H4 (cell line): ENCODE measurements at places on chromosomes 5 and 9. TPM values are rescaled to one million over a fixed set of nuclear protein-coding genes. Genes with fewer than 3 reads are reported as not detected.

- DNase-seq = no peak
These were observed 15.1 kb downstream of the PDLIM4 start for GRCh38 chr5:132272311-132273210.

DNA sequence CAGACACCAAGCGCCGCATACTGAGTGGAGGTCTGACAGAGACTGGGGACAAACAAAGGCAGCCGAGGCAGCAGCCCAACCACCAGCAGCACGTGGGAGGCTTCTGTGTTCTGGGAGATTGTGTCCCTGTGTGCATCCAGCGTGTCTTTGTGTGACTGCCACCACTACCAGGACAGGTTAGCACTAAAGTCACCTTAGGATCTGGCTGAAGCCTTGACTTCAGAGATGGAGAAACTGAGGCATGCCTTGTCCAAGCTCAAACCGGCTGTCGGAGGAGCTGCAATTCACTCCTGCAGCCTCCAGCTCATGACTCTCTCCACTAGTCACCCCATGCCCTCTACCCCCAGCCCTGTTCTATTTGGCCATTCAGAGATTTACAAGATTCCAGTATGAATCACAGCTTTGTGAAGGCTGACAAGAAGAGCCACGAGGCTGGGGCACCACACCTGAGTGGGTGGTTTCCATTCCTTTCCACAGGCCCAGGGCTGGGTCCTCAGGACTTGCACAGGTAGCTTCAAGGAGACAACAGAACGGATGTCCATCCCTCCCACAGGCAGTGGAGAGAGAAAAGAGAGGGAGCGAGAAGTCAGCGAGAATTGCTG lies 69.3 kb downstream of the SHB start:
- DNase-seq = no peak

DNA sequence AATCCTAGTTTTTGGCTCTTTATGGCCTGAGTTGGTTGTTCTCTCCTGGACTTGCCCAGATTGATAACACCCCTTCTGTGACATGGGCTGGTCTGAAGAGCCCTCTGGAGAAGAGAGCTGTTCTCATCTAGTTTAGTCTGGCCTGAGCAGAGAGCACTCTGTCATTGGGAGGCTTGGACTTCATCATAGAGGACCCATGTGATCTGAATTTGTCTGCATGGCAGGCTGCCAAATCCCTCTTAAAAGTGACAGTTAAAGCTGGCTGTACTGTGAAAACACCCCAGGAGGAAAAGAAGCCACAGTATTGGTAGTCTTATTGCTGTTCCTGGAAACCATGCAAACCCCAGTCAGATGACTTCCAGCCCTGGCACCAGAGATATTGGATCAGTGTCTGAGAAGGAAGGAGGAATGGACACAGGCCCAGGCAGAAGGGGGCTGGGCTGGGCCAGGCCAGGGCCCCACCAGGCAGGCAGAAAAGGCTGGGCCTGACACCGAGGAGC lies 3.7 kb upstream of the WDR31 start:
- peak; percentile 75 for DNase-seq

GRCh38 chr5:173672891-173673290 lies 56.4 kb upstream of the BOD1 start:
- DNase-seq = no peak

GRCh38 chr5:111997711-111998110 lies 240.7 kb upstream of the NREP start:
- peak; percentile 100 for DNase-seq

GAS1 gene
- 5.7 and 6.6 TPM in 2 replicates for total RNA-seq

DNA sequence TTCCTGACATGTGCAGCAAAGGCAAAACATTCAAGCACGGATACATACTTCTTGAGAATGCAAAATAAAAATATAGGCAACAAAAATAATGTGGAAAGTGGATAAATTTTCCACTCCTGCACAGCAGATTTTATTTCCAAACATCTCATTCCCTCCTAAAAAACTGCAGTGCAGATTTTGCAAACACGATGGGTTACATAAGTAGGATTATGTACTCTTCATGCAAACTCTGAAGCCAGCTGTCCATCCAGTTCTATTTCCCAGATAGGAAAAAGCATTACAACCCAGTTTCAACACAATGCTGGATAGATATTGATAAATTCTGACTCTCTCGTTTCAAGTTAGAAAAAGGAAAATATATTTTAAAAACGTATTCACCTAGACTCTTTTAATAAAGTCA lies 52.7 kb upstream of the CCNG1 start:
- no peak for DNase-seq

DNA sequence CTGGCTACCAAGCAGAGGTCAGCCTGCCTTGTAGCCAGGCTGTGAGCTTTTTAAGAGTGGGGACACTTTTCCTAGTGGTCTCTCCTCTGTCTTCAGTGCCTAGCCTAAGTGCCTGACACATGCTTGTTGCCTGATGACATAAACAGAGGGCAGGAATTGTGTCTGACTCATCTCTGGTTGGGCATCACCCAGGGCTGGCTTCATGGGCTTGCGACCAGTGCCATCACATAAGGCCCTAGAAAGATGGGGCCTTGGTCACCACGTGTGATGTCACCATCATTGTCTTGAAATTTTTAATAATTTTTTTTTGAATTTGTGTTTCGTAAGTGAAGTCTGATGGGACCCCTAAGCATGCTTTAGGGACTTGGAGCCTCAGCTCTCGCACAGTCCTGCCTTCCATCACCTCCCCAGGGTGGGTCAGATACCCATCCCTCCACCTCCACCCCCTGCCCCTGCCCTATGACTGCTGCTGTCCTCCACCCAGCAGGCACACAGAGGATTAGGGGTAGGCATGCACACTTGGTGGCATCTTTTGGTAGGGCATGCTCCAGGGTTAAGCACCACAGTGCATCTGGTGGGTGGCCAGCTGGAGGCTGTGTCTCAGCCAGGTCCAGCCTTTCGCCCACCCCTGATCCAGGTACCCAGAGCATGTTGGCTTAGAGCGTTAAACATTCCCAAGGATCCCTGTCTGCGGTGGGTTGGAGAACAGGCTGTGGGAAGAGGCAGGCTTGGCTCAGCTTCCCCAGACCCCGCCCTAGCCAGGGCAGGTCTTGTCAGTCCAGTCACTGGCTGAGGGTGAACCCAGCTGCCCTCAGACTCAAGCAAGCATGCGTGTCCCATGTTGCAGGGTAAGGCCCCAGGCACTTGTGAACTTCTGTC lies 80.1 kb upstream of the SH3PXD2B start:
- DNase-seq = peak; percentile 37

DNA sequence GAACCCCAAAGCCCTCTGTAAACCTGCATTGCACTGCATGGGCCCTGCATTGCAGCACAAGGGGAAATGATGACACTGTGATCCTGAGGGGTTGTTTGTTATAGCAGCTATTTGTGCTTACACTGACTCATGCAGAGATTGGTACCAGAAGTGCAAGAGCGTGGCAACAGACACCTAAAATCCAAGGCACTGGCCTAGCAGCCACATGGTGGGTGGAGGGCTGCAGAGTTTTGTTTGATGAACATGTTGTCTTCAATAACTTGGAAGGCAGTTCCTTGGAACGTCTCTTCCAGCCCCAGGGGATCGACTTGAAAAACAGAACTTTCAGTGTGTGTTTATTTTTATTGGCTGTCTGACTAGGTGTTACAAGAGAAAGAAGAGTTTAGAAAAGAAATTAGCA lies 14.5 kb downstream of the FCN2 start:
- no peak for DNase-seq

CCDC183 gene
- 0.47 TPM in 1 of 2 replicates, not detected in the other for total RNA-seq

ADGRV1 gene
- 13.0 and 14.2 TPM in 2 replicates for total RNA-seq

DNA sequence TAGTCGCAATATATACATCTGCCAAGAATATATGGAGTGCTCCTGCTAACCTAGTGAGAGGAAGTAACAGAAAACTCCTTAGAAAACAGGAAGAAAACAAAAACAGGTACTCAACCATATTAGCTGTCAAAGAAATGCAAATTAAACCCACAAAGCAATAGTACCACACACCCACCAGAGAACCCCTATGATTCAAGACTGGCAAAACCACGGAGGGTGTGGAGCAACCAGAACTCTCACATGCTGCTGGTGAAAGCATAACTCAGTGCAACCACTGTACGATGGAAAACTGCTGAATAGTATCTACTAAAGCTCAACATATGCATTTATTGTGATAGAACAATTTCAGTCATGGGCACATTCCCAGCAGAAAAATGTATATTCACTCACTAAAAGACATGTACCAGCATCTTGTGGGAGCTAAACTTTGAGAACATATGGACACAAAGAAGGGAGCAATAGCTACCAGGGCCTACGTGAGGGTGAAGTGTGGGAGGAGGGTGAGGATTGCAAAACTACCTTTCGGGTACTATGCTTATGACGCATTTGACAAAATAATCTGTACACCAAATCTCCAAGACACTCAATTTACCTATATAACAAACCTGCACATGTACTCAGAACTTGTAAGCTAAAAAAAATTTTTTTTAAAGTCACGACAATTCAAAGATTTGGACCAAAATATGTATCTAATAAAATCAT lies 34.0 kb downstream of the PTPN3 start:
- no peak for DNase-seq

CDH9 gene
- not detected in 2 replicates for total RNA-seq

DNA sequence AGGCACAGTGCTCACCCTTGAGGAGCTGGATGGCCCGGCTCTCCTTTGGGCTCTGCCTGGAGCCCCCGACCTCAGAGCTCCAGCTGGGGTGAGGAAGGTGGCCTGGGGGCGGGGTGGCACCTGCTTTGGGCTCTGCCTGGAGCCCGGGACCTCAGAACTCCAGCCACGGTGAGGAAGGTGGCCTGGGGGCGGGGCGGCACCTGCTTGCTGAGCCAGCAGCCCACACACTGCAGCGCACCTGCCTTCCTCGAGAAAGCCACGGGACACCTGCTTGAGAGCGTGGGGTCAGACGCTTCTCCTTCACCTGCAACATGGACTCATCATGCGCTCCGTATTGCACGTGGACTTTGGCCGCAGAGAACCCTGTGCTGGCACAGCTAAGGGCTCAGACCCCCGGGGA lies 51.8 kb downstream of the IRX2 start:
- DNase-seq = no peak

- DNase-seq = no peak
These were observed 477.6 kb downstream of the ZSWIM6 start for GRCh38 chr5:61809651-61810050.

DNA sequence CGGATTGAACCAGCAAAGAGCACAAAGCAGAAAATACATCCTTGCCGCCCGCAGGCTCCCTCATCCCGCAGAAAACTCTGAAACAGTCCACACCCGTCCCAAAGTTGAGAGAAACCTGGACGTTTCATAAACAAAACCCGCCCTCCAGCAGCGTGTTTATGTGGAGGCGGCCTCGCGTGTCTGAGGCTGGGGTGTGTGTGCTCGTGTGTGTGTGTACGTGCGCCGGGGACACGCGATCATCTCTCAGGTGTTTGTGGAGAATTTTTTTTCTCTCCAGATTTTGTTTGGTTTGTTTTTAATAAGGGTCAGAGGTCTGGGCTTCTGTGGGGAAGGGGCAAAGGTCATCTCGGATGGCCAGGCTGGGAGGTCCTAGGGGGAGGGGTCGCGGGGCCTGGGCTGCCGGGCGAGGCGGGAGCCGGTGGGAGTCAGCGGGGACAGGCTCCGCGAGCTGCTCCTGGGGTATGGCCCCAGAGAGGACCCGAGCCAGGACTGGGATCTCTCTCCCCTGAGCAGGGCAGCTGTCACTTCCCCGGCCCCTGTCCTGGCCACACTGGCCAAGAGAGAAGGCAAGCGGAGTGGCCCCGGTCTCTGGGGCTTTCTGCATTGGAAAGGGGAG lies 206.4 kb downstream of the C9orf50 start:
- peak; percentile 37 for DNase-seq

ZBED3 gene
- 0.90 and 1.3 TPM in 2 replicates for total RNA-seq

FAT2 gene
- 0.06 and 0.10 TPM in 2 replicates for total RNA-seq

DAPK1 gene
- total RNA-seq = 6.6 and 10.5 TPM in 2 replicates

DNA sequence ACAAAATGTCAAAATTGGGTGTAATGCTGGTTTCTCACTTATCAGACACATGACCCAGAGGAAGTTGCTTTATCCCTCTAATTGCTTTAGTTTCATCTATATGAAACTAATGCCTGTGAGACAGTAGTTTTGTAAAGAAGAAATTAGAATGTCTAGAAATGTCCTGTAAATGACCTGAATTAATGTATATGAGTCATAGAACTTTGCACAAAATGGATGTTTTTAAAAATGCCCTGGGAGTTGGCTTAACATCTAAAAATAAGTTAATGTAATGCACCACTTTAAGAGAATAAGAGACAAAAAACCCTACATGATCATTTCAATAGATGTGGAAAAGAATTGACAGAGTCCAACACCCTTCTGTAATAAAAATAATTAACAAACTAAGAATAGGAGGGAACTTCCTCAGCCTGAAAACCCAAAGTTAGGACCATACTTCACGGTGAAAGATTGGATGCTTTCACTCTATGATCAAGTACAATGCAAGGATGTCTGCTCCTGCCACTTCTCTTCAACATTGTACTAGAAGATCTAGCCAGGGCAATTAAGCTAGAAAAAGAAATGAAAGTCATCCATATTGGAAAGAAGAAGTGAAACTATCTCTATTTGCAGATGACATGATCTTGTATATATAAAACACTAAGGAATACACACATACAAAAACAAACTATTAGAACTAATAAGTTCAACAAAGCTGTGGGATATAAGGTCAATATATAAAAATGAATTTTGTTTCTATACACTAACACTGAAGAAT lies 117.9 kb downstream of the MELK start:
- no peak for DNase-seq

DNA sequence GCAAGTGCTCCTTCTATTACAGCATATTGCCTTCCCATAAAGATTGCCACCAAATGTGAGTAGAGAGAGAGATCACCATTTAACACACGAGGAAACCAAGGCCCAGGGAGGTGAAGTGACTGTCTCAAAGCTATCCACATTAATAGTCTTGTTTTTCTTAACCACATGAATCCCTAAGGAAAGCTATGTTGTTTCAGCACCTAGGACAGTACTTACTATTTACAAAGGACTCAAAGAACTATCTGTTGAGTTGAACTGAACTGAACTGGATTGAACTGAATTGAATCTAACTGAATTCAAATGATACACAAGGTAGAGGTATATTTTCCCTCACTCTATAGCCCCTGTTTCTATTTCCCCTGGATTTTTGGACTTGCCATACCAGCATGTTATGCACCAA lies 430.4 kb downstream of the CAAP1 start:
- no peak for DNase-seq

DNA sequence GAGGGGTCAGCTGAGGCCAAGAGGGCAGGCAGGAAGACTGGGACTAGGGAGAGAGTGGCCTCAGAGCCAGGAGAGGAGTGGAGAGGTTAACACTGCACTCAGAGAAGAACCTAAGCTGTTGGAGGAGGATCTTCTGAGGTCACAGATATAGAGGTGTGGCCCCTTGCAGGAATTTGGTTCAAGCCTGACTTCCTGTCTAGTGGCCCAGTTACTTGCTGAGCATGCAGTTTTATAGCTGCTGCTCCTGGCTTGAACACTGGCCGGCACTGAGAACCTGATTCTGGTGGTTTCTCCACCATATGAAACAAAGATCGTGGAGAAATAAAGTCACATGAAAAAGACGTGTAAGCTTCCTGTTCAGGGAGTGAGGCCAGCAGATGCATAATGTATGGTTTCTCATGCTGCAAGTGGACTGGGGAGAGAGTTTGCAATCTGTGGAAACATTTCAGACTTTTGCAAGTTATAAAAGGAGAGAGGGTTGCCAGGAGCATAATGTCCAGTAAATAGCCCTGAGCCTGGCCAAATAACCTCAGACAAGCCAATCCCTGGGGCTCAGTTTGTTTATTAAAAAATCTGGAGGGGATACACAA lies 82.6 kb downstream of the GALNT10 start:
- peak; percentile 13 for DNase-seq
